ENCODE measurements at places on chromosomes 7 and 10.
A peak's percentile ranks its signal among the peaks of the same experiment; 100 is the strongest.

- no peak for DNase-seq
Observed at GRCh38 chr10:75950997-75951589, 519.7 kb downstream of the LRMDA start.

- no peak for DNase-seq
Observed at GRCh38 chr7:159102681-159103381, 41.8 kb downstream of the VIPR2 start.

DNA sequence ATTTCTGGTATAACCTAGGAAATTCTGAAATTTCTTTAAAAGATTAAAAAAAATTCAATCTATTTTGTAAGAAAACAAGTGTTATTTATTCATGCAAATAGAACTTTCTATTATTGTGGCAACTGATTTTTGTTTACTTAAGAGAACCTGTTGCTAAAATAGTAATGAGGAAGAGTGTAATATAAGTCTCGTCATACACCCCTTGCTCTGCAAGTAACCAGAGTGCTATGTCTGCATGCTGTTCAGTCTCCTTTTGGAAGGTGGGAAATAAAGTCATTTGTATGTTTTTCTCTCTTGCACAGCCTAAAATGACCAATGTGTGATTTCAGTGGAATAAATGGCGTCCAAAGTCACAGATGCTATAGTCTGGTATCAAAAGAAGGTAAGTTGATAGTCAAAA is 41.3 kb downstream of the PHTF2 start:
- no peak for DNase-seq

- DNase-seq = no peak
Observed at GRCh38 chr7:63043657-63044543, 954.7 kb upstream of the ZNF722 start.

GRCh38 chr10:29688230-29688661 is 53.5 kb upstream of the SVIL start:
- no peak for DNase-seq

- DNase-seq = no peak
Observed at GRCh38 chr7:129122078-129122750, 22.3 kb upstream of the TSPAN33 start.

GRCh38 chr10:26550774-26551526 is 112.8 kb downstream of the APBB1IP start:
- no peak for DNase-seq

DNA sequence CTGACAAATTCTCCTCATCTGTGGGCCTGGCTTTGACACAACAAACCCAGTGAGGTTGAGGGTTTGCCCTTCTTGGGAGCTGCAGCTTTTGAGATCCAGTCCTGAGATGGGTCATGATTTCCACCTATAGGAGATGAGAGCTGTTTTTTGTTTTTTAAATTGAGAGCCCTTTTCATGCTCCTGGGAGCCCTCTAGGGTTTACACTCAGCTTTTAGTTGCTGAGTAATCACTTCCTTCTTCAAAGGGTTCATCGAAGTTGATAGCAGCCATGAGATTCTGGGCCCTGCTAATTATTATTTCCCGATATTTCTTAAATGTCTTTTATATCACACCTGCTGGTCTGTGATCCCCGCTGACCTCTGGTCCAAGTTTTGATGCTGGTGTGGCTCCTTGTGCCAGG is 47.3 kb upstream of the VIPR2 start:
- no peak for DNase-seq

GRCh38 chr10:76403912-76404311 is 972.5 kb downstream of the LRMDA start:
- peak; percentile 15 for DNase-seq

GRCh38 chr10:4813023-4813422 is 13.0 kb upstream of the AKR1E2 start:
- DNase-seq = peak; percentile 62

GRCh38 chr7:8481752-8482446 is 48.5 kb downstream of the NXPH1 start:
- DNase-seq = no peak

GRCh38 chr7:66627151-66627681 is 1.5 kb upstream of the KCTD7 start:
- DNase-seq = no peak

- no peak for DNase-seq
Observed at GRCh38 chr10:98481404-98481945, 34.7 kb upstream of the HPS1 start.

DNA sequence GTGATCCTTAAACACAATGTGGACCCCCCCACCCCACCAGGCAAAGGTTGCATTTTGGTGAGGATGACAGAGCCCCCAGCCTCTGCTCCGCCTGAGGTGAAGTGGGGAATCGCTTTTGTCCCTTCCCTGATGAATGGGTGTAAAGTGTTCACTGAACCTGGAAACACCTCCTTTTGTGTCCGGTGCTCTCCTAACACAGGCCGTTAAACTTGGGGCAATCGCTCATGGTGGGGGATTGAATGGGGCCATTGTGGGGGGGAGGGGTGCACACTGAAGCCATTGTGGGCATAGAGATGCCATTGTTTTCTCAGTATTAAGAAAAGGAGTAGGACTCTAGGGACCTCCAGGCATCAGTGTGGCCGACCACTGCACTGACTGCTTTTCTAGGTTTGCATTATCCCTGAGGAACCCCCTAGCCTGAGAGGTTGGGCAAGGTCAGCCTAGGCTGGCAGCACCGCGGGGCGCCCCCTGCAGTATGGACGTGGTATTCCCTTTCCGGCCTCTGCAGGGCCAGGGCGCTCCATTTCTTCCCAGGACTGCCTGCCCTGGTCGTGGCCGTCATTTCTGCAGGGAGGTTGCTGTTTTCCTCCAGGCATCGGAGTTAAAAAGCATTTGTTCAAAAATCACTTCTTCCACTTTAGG is 158.3 kb downstream of the TCF7L2 start:
- DNase-seq = peak; percentile 25

- no peak for DNase-seq
Observed at GRCh38 chr7:33339074-33339790, 209.9 kb downstream of the BBS9 start.

- no peak for DNase-seq
Observed at GRCh38 chr7:43490016-43490415, 92.9 kb upstream of the STK17A start.

GRCh38 chr7:29090151-29090805 is 56.1 kb downstream of the CPVL start:
- DNase-seq = no peak

DNA sequence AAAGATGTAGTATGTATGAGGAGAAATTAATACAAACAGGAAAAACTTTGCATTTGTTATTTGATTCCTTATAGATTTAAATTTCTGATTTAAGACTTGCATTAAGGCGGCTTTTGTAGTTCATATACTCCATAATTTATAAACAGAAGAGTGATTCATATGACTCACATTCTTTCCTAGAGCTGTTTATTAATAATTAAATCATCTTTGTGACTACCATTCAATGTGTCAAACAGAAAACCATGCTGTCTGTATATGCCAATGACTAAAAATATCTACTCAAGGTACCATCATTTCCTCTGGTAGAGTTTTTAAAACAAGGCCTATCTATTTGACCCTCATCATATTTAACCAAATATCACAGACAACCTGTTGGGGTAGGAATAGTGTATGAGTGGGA is 501.7 kb downstream of the PARD3 start:
- DNase-seq = no peak

DNA sequence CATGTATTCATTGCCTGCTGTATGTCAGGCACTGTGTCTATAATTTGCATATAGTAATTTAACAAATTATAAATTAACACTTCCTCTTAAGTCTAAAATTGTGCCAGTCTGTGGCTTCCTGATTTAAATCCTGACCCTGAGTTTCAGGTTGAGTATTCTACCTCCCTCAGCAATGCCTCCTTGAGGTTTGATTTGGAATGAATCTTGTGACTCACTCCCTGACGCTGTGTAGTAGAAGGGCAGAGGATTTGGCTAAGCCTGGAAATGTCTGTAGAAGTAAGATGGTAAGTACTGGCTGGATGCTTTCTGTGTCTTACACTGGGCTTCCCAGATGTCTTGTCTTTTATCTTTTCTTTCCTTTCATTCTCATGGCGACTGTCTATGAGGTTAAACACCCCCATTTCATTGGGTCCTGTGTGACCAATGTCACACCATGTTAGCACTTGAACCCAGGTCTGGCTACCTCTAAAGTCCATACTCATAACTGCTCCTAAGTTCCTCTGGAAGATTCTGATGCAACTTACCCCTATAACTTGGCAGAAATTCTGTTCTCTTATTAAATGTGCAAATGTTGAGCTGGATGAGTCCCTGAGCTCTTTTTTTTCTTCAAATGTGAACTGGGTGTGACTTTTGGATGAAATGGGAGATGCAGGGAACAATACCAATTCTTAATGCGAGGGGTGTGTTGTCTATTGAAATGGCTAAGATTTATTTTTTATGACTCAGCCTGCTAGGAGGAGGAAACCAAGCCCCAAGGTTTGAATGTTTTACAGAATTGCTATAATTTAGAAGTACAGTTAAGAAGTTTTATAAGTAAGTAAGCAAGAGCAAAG is 48.5 kb downstream of the PLCE1 start:
- DNase-seq = peak; percentile 51

DNA sequence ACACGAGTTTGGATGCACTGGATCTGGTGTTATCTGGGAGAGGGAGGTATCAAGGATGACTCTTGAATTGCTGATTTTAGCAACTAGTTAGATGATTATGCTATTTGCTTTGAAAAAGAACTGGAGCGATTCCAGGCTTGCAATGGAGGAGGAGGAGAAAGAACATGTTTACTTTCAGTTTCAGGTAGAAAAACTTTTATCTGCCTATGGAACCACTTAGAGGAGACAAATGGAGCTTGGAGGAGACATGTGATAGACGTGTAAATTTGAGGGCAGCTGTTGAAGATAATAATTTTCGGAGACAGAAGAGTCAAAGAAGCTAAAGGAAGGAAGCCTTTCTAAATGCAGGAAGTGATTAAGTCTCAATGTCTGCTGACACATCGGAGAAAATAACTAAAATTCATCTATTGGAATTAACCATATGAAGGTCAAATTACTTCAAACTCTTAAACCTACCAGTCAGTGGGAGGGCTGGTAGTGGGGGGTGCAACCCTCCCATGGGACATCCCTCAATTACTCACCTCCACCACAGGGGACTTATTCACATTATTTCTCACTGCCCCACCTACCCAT is 56.4 kb upstream of the GNAI1 start:
- no peak for DNase-seq

GRCh38 chr10:24207781-24208611 is 942 bp upstream of the KIAA1217 start:
- no peak for DNase-seq

DNA sequence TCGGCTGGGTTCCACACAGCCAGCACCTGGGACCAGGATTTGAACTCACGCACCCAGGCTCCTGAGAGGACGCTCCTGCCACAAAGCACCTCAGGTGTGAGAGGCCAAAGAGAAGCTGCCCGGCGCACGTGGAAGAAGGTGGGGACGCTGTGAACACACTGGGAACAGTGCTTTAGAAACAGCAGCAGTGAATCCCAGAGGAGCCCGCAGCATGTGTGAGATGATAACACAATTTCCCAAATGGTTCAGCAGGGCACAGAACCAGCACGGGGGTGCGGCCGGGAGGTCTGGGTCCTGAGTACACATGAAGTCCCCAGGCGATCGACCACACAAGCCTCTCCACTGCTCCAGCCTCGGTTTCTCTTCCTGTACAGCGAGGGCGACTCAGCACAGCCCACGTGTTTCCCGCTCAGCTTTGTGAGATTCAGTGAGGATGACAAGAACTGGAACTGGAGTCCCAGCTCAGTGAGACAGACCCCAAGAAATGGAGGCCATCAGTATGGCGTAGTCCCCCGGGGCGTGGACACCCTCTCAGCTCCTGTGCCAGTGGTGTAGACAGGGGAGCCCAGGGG is 188.3 kb downstream of the MAD1L1 start:
- no peak for DNase-seq

- no peak for DNase-seq
Observed at GRCh38 chr10:32084185-32084851, 28.1 kb upstream of the KIF5B start.

DNA sequence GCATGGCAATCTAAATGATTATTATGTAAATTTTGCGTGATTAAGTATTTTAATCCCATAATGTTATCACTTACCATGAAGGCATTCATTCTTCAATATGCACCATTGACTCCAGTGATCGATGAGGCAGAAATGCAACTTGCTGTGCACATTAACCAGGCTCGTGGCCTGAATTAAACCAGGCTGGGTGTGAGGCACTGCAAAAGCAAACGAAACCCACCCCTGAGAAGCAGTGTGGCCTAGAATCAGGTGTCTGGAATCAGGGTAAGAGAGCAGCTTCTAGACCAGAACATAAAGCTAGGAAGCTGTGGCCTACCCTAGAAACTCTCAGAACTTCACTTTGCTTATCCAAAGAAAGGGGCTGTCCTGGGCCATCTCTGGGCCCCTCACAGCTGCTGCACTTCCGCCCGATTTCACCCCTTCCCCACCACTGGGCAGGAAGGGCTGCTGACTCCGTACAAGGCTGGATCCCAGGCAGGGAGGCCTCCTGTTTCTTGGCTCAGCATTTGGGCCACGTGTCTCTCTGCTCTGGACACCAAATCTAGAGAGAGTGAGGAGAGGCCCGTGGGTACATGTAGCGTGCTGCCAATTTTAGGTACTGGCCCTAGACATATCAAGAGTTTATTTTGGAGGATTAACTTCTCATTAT is 4.4 kb downstream of the PTPRE start:
- no peak for DNase-seq

DNA sequence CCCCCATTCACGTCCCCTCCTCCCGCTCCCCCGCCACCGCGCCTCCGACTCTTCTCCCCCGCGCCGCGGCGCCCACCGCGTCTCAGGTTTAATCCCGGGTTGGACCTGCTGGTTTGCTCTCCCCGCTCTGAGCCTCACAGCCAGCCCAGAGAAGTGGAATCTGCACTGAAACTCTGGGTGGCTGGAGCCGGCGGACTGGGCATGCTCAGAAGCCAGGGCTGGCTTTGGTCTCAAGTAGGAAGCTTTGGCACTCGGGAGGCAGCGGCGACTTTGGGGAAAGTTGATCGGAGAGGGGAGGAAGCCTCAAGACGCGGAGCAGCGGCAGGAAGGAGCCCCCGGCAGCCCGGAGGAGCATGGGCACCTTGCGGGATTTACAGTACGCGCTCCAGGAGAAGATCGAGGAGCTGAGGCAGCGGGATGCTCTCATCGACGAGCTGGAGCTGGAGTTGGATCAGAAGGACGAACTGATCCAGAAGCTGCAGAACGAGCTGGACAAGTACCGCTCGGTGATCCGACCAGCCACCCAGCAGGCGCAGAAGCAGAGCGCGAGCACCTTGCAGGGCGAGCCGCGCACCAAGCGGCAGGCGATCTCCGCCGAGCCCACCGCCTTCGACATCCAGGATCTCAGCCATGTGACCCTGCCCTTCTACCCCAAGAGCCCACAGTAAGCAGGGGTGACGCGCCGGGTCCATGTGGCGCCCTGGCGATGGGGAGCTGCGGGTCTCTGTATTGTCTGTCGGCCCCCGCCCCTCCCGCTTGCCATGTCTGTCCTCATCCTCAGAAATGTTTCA is at the start of gene PRKG1:
PRKG1 (plus strand) TSS at position 250 of the 791 bp plus-strand sequence.
- DNase-seq = peak; percentile 46
